Nephron progenitor cell (in vitro differentiated cells): ENCODE measurements at places on chromosomes 2 and 18.

GRCh38 chr2:6793371-6793770 is 72.3 kb downstream of the CMPK2 start:
- H3K27me3 ChIP-seq: peaks cover 21% of the 10 kb centered on the region
- H3K36me3 ChIP-seq: no peaks in the 10 kb centered on the region
- H3K27ac ChIP-seq: no peak overlapping the region

DNA sequence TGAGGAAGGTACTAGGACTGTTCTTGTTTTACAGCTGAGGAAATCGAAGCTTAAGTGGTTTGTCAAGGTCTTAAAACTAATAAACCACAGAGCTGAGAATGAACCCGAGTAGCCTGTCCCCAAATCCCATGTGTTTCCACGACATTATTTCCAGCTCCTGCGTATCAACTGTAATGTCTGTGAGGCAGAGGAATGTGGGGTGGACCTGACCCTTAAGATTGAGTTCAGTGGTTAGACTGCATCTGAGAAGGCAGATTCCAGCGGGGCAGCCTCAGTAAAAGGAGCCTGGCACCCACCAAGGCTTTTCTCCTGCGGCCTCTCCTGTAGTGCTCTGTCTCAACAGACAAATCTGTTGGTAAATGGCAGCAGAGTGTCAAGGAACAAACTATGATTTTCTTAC is 81.9 kb upstream of the TMEM178A start:
- no peak for DNase-seq
- no peaks in the 10 kb centered on the region for H3K4me1 ChIP-seq
- no peak overlapping the region for H3K27ac ChIP-seq
- peaks cover 31% of the 10 kb centered on the region for H3K36me3 ChIP-seq
- H3K27me3 ChIP-seq: peaks cover 6% of the 10 kb centered on the region
- no peak overlapping the region for H3K4me3 ChIP-seq

DNA sequence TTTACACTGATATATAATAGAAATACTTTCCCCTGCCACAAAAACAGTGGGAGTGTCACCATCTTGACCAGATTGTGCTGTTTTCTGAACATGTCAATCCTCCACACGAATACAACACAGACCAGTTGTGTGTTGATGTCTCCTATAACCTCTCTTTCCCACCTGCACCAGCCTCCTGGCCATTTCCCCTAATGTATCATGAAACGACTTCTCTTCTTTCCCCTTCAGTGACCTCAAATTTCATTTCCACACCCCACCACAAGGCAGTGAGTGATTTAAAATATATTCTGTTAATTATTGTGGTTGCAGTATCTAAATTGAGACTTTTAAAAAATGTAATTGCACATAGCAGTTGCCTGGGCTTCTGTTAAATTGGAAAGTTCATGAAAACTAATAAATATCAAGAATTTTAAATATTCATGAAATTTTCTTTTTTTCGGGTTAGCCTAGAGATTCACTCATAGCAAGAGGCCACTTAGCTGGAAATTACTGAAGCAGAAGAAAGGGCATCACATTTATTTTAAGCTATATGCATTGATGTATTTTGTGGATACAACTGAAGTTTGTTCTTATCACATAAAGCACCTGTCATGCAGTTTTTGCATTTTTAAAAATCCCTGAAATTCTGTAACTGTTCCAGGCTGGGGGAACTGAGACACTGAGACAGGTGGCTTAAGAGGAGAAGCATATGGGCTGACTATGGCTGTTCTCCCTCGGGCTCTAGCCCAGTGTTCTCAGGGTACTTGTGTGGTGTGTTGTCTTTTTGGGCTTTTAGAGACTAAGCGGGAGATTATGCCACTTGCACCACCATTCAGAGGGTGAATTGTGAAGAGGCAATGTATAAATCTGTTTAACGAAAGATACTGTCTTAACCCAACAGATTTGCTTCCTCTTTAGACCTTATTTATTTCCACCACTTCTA is 15.9 kb downstream of the FAM171B start:
- H3K4me1 ChIP-seq: peaks cover 29% of the 10 kb centered on the region
- H3K36me3 ChIP-seq: no peaks in the 10 kb centered on the region
- H3K4me3 ChIP-seq: no peak overlapping the region
- DNase-seq: no peak
- peaks cover 2% of the 10 kb centered on the region for H3K27me3 ChIP-seq
- no peak overlapping the region for H3K27ac ChIP-seq

- H3K27me3 ChIP-seq: peaks cover 23% of the 10 kb centered on the region
- H3K4me1 ChIP-seq: peaks cover 44% of the 10 kb centered on the region
- no peaks in the 10 kb centered on the region for H3K36me3 ChIP-seq
- no peak overlapping the region for H3K4me3 ChIP-seq
- no peak overlapping the region for H3K27ac ChIP-seq
- no peak for DNase-seq
These were observed 206.6 kb downstream of the ACKR3 start for GRCh38 chr2:236776206-236776605.

- peaks cover 34% of the 10 kb centered on the region for H3K36me3 ChIP-seq
- DNase-seq: no peak
- H3K27ac ChIP-seq: no peak overlapping the region
- H3K4me3 ChIP-seq: no peak overlapping the region
These were observed 173.1 kb downstream of the LCLAT1 start for GRCh38 chr2:30620102-30620501.

GRCh38 chr2:205022841-205023240 is 477.6 kb downstream of the PARD3B start:
- H3K4me3 ChIP-seq: no peak overlapping the region
- no peak for DNase-seq
- no peaks in the 10 kb centered on the region for H3K27me3 ChIP-seq
- H3K36me3 ChIP-seq: no peaks in the 10 kb centered on the region
